IMR-90 (cell line): ENCODE measurements at places on chromosomes 2 and 18. TPM values are rescaled to one million over a fixed set of nuclear protein-coding genes. Genes with fewer than 3 reads are reported as not detected.
A peak's percentile ranks its signal among the peaks of the same experiment; 100 is the strongest.

Gene ZSCAN30
- polyA plus RNA-seq, result 7.0 and 9.9 TPM in 2 replicates

Gene ELOA2
- not detected in 2 replicates for polyA plus RNA-seq

Gene PLEK
- 0.03 TPM in 1 of 2 replicates, not detected in the other for polyA plus RNA-seq

Gene ADCY3
- 46.1 and 50.4 TPM in 2 replicates for polyA plus RNA-seq

Gene C2orf78
- polyA plus RNA-seq, result 0.03 TPM in 1 of 2 replicates, not detected in the other

Gene RTN4
- 466 and 588 TPM in 2 replicates for polyA plus RNA-seq

- DNase-seq, result peak; percentile 72
These were observed 74.5 kb upstream of the YPEL5 start for GRCh38 chr2:30072250-30072842.

DNA sequence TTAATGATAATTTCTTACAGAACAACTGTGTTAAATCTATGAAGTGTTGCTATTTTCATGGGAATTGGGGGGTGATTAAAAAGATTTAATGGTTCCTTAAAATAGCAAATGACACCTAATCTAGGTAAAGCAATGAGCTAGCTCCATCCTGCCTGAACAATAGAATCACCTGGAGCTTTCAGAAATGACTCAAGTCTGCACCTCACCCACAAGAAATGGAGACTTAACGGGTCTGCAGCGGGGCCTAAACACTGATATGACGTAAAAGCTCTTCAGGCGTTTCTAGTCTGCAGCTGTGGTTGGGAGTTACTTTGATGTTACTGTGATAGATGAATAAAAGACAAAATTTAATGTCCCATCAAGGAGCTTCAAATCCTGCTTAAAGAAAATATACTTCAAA lies 328.2 kb downstream of the RND3 start:
- no peak for DNase-seq

- DNase-seq, result peak; percentile 33
These were observed 51.5 kb downstream of the DNAJC10 start for GRCh38 chr2:182767578-182767977.
